ENCODE measurements at places on chromosomes 5 and 9. TPM values are rescaled to one million over a fixed set of nuclear protein-coding genes. Genes with fewer than 3 reads are reported as not detected.
A peak's percentile ranks its signal among the peaks of the same experiment; 100 is the strongest.

GRCh38 chr5:139650031-139650688 is 2.0 kb downstream of the CXXC5 start:
- no peak for DNase-seq

DNA sequence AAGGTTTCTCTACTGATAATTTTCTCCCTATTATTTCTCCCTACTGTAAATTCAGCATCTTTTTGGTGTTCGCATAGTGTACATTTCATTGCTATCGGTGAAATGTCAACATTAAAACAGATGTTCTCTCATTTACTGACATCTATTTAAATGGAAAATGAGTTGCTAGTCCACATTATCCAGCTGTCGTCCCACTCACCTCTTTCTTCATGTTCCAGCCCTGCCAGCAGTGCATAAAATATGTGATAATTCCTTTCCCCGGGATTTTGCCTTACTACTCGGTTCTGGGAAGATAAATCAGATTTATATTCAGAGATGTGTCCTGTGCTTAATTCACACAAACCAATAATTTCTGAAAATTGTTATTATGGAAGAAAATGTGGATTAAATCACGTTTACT is 155.8 kb downstream of the MYO10 start:
- DNase-seq = peak; percentile 35

- DNase-seq = no peak
Observed at GRCh38 chr5:145991044-145991575, 54.7 kb downstream of the SH3RF2 start.

DNA sequence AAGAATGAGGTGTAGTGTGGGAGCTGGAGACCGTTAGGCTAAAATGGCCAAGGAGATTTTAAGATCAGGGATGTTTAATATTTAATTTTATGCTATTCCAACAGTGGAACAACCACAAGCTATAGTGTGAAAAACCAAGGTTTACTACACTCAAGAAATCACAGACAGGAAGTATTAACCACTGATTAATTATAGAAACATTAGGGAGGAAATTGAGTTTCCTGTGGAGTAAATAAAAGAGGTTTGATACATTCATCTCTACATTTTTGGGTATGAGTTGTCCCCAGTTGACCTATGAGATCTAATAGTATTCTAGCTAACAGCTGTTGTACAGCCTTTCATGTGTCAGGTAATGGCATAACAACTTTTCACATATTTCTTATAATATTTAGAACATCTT is 103.7 kb upstream of the MPDZ start:
- no peak for DNase-seq

DNA sequence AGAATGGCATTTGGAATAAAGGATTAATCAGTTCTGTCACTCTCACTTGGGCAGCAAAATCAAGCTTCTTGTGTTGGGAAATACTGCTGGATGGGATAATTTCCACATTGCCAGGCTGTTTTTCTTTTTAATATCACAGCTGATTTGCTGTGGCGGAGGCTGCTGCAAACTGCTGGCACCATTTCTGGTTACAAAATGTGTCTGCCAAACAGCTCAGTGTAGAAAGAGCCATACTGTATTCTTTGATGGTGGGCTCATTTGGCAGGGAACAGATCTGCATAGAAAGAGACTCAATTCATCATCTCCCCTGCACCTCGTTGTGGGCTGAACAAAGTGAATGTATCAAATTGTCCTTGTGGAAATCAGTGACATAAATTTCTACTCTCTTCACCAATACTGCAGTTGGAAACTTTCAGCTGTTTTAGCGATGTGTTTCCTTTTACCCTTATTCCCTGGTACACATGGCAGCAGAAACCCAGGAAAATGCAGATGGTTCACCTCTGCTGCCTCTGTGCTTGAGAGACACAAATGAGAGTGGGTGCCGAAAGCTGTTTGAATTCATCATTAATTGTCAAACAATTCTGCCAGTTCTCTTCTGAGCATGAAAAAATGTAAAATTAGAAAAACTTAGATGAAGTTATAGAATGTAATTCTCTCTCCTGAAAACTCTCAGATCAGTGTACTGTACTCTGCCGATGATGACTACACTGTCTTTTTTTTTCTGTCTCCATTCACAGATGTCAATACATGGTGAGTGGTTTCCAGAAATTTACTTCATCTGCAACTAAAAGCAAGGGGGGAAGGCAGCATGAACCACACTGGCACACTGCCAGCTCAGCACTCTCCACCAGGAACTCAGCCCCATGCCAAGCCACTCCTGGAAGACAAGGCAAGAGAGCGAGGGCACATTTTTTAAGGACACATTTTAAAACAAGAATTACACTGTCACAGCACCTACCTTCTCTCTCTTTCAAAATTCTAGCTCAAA is 75.0 kb downstream of the HMHB1 start:
- DNase-seq = peak; percentile 83

The PCDHB10 gene
- 2.1 TPM for total RNA-seq

The DPYSL3 gene
- 87.5 TPM for total RNA-seq

All from muscle of leg (tissue), 16 donors.